ENCODE measurements at places on chromosomes 2 and 18. TPM values are rescaled to one million over a fixed set of nuclear protein-coding genes. Genes with fewer than 3 reads are reported as not detected.

DNA sequence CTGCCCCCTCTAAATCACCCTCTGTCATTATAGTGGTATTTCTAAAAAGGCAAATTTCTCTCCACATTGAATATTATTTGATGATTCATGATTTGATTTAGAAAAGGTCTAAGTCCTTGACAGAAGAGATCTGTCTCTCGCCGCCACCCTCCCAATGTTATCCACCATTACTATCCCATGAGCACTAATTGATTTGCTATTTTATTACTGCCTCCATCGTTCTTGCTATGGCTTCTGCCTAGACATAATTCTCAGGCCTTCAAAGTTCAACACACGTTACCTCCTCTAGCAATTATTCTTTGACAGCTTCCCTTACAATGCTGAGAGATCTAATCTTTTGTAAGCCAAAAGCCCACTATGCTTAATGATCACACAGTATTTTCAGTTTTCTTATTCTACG is 507.0 kb upstream of the CHAC2 start:
- DNase-seq = no peak
- no peaks in the 10 kb centered on the region for H3K27me3 ChIP-seq
- H3K27ac ChIP-seq = no peak overlapping the region
- H3K4me3 ChIP-seq = no peak overlapping the region

DNA sequence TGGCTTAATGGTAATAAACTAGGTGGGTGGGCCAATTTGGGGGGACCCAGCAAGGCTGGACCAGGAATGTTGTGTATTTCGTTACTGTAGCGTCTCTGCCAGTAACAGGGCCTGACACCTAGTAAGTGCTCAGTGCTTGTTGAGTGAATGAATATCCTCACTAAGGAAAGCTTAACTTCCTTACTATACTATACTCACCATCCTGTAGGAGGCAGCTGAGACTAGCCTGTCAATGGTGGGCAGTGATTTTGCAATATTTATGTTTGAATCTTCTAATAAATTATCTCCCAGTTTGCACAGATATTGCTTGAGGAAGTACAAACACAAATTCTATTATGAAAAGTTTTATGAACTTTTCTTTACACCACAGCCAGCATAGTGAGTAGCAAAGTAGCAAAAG is 370.7 kb upstream of the SYT4 start:
- H3K4me3 ChIP-seq = no peak overlapping the region
- no peak overlapping the region for H3K27ac ChIP-seq
- H3K4me1 ChIP-seq = no peaks in the 10 kb centered on the region
- DNase-seq = no peak

GRCh38 chr2:234993541-234993981 is 41.7 kb downstream of the SH3BP4 start:
- H3K27ac ChIP-seq = peak overlapping the region; percentile 49
- DNase-seq = no peak
- H3K4me1 ChIP-seq = peaks cover 26% of the 10 kb centered on the region
- H3K36me3 ChIP-seq = peaks cover 6% of the 10 kb centered on the region
- H3K4me3 ChIP-seq = peak overlapping the region; percentile 23
- H3K27me3 ChIP-seq = peaks cover 9% of the 10 kb centered on the region

- peaks cover 5% of the 10 kb centered on the region for H3K27me3 ChIP-seq
- no peak overlapping the region for H3K4me3 ChIP-seq
- DNase-seq = no peak
These were observed 864.0 kb upstream of the FSHR start for GRCh38 chr2:50018292-50018691.

DNA sequence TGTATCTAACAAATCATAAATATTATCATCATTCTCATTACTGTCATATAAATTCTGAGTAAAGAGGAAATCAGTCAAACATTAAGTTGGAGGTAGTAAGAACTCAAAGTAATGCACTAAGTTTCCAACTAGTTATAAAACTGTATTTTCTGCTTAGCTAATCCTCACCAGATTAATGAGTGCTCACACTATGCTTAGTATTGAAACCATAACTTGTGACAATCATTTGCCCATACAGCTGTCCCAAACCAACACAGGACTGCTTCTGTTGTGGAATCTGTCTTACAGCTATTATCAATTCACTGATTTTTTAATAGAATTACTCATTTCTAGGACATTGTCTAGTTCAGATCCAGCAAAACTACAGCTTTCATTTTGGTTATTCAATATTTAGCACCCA is 41.5 kb upstream of the TANK start:
- H3K4me3 ChIP-seq = no peak overlapping the region
- peaks cover 3% of the 10 kb centered on the region for H3K27me3 ChIP-seq
- DNase-seq = no peak
- no peaks in the 10 kb centered on the region for H3K4me1 ChIP-seq
- H3K27ac ChIP-seq = no peak overlapping the region

- H3K4me1 ChIP-seq = peaks cover 5% of the 10 kb centered on the region
- DNase-seq = no peak
- H3K4me3 ChIP-seq = no peak overlapping the region
- no peaks in the 10 kb centered on the region for H3K27me3 ChIP-seq
- H3K27ac ChIP-seq = no peak overlapping the region
These were observed 23.1 kb downstream of the ST3GAL5 start for GRCh38 chr2:85865539-85866164.

FEV gene
- total RNA-seq = not detected

DNA sequence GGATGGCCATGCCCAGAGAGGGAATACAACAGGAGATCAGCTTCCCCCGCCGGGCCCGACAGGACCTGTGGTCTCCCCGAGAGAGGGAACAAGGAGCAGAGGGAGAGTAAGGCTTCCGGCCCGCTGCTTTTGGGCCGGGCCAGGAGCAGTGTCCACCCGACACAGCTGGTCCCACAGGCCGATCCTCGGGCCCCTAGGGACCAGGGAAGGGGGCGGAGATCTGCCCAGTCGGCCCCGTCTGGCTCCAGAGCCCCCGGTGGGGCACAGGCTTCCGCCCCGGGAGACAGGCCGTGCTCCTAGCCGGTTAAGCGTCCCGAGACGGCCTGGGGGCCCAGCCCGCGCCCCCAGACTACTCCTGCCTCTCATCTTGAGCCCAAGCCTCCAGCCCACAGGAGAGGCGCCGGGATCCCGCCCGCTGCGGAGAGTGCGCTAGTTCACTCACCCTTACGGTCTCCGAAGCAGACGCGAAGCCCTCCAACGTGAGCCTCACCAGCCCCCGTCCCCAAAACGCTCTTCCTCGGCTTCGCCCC is at the start of gene MCFD2:
Gene MCFD2, minus strand, starts transcription at position 526 of the 530 bp plus-strand sequence. CDS start 6,635 bp downstream, outside the sequence.
- H3K27ac ChIP-seq = peak within 1 kb of the TSS; percentile 86
- H3K27me3 ChIP-seq = peaks cover 3% of the 10 kb centered on the region
- peak within 1 kb of the TSS; percentile 95 for H3K4me3 ChIP-seq
- DNase-seq = no peak
- no peaks in the 10 kb centered on the region for H3K36me3 ChIP-seq

ABCB11 gene
- total RNA-seq = not detected

DNA sequence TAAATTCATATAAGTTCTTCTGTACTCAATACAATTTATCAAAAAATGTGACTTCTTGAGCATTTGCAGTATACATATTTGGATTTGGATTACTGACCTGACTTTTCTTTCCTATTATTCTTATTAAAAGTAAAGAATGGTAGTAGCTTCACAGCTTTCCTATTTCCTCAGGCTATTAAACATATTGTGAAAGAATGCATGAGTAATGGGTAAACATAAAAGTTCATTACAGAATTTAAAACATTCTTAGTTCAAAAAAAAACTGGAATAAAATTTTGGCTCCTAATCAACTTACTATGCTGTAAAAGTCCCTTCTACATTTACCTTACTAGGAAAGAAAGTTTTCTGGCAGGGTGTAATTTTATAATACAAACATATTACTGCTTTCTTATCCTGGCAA is 27.3 kb upstream of the C2orf66 start:
- no peak overlapping the region for H3K4me3 ChIP-seq
- no peaks in the 10 kb centered on the region for H3K27me3 ChIP-seq
- no peak for DNase-seq

GALNT14 gene
- 14.4 TPM for total RNA-seq

STK17B gene
- 2.5 TPM for total RNA-seq
